Activated CD8-positive, alpha-beta T cell treated with anti-CD3 and anti-CD28 coated beads for 36 hours (primary cell): ENCODE measurements at places on chromosomes 11 and 22. TPM values are rescaled to one million over a fixed set of nuclear protein-coding genes. Genes with fewer than 3 reads are reported as not detected.

- DNase-seq, result peak; percentile 82
Observed at GRCh38 chr11:118232659-118233058, 7.8 kb upstream of the JAML start.

GRCh38 chr22:30287648-30288418 is 1.5 kb downstream of the CASTOR1 start:
- DNase-seq, result peak; percentile 96

DNA sequence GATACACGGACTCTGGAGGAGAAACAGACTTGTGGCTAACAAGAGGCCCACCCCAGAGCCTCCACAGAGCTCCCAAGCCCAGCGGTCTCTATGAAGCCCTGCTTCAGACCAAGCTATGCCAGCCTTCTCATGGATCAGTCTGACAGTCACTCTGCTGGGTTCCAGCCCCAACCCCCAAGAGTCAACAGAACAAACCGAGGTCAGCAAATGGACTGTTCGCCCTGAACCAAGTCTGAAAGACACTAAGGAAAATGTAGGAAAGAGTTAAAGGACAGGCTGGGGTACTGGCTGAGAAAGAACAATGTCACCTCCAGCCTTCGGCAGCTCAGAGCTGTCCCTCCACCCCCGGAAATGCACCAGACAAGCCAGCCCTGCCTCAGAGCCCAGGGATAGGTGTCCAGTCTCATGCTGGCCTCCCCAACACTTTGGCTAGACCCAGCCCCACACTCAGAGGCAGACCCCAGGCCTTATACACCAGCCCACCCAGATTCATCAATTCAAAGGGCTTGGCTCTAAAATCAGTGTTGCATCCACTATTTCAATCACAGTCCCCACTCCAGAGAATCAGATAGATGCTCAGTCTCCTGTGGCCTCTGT is 3.8 kb downstream of the ARFGAP2 start:
- no peak for DNase-seq

SUN2 gene
- 107 TPM for total RNA-seq
